ENCODE measurements at places on chromosomes 12 and 14. TPM values are rescaled to one million over a fixed set of nuclear protein-coding genes. Genes with fewer than 3 reads are reported as not detected.

VASH1 gene
- total RNA-seq = 4.9 TPM

LTB4R gene
- 3.3 TPM for total RNA-seq

SOAT2 gene
- not detected for total RNA-seq

ANKS1B gene
- 2.7 TPM for total RNA-seq

AICDA gene
- not detected for total RNA-seq

RNU4-1 gene
- total RNA-seq = under 0.01 TPM

HCAR3 gene
- total RNA-seq = not detected

SSTR1 gene
- total RNA-seq = 26.1 TPM

USP44 gene
- not detected for total RNA-seq

EFS gene
- 3.9 TPM for total RNA-seq

HRK gene
- total RNA-seq = not detected

- peak; percentile 84 for DNase-seq
These were observed 14.3 kb downstream of the DEGS2 start for GRCh38 chr14:100144996-100145646.

- DNase-seq = peak; percentile 14
These were observed 249.0 kb downstream of the AACS start for GRCh38 chr12:125314051-125314755.

GRCh38 chr14:33799705-33800570 lies 150.9 kb downstream of the EGLN3 start:
- DNase-seq = peak; percentile 72

- no peak for DNase-seq
These were observed 40.7 kb downstream of the PPFIBP1 start for GRCh38 chr12:27564612-27565213.

GRCh38 chr14:71452987-71453386 lies 479.2 kb upstream of the RGS6 start:
- no peak for DNase-seq

DNA sequence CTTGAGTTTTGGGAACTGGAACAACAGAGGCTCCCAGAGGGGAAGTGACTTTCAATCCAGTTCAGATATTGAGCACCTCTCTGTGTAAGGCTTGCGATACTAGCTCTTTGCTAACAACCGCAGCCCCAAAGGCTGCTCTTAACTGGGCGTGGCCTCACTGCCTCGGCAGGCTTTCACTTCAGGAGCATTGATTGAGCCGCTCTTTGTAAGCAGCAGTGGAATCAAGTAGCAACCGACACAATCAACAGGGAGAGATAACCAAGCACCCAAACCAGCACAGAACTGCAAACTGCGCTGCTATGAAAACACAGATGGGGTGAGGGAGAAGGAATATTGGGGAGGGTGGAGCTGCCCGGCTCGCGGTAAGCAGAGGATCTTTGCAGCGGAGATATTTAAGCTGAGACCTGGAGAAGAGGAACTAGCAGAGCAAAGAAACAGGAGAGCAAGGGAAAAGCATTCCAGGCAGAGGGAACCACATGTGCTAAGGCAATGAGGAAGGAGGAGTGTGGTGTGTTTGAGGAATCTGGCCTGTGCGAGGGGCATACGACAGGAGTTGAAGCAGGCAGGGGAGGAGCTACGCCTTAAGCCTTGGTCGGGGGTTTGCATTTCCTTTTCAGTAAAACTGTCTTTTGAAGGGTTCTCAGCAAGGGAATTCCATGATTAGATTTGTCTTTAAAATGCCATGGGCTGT lies 17.3 kb upstream of the YY1 start:
- DNase-seq = peak; percentile 79

DNA sequence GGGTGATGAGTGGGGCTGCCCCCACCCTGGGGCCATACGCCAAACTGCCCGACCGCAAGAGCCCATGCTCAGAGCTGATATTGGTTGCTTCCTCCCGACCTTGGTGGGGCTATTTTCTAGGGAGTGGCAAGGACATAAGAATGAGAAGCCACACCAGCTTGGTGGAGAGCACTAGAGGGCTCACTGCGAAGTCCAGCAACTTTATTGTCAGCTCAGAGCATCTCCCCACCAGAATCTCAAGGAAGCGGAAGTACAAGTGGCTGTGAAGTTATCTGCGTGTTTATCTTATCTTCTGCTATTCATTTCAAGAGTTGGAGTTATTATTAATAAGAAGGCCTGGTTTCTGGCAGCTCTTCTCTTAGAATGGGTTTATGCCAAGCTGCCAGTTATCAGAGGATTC lies 4.9 kb upstream of the PLXNC1 start:
- DNase-seq = no peak

DNA sequence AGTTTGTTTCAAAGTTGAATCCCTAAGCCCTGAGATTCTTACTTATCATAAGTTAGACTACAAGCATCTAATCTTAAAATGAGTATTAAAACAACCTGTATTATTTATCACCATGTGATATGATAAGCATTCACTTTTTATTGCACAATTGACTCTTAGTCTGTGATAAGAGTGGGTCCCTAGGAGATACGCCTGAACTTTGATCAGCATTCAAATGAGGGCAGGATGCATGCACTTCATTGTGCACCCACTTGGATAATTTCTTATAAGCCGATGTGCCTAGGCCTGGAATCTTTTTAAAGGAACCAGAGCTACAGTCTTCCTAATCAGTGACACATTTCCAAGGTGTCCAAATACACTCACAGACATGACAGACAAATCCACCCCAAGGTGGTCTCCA lies 31.4 kb upstream of the SPTLC2 start:
- no peak for DNase-seq

DNA sequence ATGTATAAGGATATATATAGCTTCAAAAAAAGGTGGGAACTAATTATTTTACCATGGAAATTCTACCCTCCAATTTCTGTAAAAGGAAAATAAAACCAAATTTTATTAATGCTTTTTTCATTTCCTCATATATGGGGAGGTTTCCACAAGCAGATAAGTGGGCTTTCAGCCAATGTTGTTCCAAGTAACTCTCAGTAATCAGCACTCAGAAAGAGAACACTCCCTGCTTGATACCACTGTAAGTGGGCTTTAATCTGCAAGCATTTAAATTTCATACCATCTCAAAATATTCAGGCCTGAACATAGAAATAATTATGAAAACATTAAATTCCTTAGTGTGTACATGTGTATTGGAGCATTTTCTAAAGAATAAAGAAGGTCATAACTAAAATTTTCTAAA lies 827.6 kb downstream of the C12orf50 start:
- no peak for DNase-seq

DNA sequence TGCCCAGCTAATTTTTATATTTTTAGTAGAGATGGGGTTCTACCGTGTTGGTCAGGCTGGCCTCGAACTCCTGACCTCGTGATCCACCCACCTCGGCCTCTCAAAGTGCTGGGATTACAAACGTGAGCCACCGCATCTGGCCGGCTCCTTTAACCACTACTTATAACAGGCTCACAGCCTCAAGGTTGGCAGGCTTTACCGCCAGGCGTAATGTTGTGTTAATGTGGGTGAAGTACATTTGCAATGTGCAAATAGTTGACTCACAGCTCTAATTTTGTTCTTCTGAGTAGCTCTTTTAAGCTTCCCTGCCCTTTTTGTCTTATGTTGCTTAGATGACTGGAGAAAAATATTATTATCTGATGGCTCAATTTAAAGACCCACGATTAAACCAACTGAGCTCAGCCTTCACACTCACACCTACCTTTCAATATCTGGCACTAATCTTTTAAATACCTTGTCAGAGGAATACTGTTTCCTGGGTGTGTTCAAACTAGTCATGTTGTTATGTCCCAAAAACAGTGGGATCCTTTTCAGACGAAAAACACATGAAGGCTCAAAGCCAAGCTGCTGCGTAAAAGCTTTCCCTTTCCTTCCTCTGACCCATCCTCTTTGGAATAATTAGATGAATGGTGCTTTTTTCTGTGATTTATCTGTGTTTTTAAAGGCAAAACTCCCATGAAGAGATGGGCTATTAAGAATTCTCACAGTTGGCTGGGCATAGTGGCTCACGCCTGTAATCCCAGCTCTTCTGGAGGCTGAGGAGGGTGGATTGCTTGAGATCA lies 57.2 kb upstream of the USP44 start:
- peak; percentile 85 for DNase-seq

- DNase-seq = peak; percentile 76
These were observed 594 bp downstream of the TAMALIN start for GRCh38 chr12:52007158-52007921.

GRCh38 chr14:101355284-101355683 lies 206.0 kb upstream of the DIO3 start:
- peak; percentile 7 for DNase-seq

DNA sequence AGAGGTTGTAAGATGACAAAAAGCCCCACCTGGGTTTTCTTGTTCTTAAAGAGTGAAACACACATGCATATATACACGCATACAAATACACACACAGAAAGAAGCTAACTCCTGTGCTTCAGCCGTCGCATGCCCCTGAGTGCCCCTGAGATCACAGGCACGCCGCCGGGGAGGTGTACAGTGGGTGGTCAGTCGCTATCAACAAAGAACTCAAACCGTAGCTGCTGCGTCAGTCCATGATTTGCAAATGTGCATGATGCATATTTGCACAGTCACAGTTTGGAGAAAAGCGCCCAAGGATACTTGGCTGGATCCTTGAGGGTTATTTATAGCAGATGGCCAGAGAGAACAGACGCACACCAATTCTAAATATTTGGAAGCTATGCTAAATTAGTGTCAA lies 206.9 kb downstream of the TMEM132D start:
- DNase-seq = no peak

DNA sequence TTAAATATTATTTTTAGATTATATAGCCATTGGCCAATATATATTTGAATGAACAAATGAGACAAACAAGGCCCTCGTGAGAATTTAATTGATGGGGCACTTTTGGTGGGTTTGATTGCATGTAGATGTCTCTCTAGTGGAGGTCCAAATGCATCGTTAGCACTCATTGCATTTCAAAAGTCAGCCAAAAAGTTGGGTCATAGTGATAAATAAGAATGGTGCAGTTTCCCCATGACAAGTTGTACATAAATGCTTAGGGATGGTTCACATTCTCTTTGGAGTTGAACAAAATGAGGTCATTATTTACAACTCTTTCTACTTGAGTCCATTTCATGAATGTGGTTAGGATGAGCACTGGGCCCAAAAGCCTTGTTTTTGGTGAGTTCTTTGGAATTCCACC lies 1.0 kb downstream of the BEST3 start:
- no peak for DNase-seq

DNA sequence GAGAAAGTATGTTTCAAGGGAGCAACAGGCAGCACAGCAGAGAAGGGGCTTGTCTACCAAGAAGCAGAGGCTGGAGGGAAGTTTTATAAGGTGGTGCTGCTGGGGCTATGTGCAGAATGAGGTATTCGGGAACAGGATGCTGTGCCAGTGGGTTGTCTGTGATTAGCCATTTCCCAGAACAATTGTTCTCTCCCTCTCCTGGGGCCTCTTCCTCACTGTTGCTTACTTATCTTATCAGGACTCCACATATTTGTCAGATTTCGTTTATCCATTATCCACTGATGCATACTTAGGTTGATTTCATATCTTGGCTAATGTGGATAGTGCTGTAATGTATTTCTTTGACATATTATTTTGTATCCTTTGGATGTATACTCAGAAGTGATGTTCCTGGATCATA lies 195.1 kb upstream of the RTL1 start:
- no peak for DNase-seq

GRCh38 chr12:127241072-127241817 lies 1025.7 kb upstream of the TMEM132C start:
- DNase-seq = no peak

- DNase-seq = no peak
These were observed 86.6 kb downstream of the NINJ2 start for GRCh38 chr12:576615-577110.

DNA sequence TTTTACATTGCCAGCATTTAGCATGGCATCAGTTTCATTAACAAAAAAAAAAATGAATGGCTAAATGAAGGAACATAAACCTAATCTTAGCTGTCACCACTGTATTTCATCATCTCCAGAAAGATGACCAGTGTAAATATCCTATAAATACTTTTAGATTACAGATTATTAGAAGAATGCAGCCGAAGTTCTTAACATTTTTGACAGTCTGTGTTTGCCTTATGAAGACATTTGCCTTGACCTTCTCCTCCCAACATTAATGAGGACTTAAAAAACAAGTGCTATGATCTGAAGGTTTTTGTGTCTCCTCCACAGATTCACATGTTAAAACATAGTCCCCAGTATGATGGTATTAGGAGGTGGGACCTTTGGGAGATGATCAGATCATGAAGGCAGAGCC lies 253.0 kb downstream of the SNAPC1 start:
- no peak for DNase-seq

DNA sequence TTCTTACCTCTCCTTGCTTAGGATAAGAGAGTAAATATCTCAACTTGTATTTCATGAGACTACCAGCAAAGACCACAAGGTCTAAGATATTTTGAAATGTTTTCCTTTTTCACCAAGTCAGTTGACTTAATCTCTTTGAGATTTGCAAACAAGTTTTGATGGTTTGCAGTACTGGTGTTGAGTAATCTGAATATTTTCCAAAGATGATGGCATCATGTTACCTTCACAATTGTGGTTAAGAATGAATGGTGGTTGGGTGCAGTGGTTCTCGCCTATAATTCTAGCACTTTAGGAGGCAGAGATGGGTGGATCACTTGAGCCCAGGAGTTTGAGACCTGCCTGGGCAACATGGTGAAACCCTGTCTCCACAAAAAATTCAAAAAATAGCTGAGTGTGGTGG lies 225.7 kb downstream of the TMTC2 start:
- no peak for DNase-seq

- DNase-seq = no peak
These were observed 912.9 kb downstream of the DIO2 start for GRCh38 chr14:79298373-79298772.

DNA sequence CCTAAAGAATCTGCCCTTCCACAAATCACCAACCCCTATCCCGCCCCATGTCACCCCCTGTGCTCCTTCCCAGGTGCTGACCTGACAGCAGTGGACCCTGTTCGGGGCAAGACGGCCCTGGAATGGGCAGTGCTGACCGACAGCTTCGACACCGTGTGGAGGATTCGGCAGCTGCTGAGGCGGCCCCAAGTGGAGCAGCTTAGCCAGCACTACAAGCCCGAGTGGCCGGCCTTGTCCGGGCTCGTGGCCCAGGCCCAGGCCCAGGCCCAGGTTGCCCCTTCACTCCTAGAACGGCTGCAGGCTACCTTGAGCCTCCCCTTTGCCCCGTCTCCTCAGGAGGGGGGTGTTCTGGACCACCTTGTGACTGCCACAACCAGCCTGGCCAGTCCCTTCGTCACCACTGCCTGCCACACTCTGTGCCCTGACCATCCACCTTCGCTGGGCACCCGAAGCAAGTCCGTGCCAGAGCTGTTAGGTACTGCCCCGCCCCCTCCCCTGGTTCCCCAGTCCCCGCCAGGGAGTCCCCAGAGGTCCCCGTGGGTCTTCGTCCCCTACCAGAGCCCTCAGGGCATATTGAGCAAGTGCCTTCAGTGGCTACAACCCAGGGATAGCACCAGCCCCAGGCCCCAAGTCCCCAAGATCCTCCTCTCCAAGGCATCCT lies 2.7 kb downstream of the ANKRD33 start:
- no peak for DNase-seq

DNA sequence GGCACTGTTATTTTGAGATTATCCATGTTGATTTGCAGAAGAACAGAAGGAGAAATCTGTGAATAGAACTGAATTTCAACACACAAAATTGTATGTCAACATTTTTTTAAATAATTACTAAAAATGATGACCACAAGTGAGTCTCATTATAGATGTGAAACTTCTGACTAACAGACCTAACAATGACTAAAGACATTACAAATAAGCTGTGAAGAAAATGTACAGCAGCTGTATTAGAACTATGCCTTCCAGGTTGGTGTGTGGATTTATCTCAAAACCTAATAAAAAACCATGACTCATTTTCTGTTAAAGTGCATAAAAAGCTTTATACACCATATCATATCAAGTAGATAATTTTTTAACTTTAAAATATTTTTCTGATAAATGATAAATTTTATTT lies 22.5 kb upstream of the FOXG1 start:
- no peak for DNase-seq

- no peak for DNase-seq
These were observed 10.2 kb downstream of the VCPKMT start for GRCh38 chr14:50106178-50106577.

Measured in stomach (tissue), 19 donors.